ENCODE measurements at places on chromosomes 3 and 15.

DNA sequence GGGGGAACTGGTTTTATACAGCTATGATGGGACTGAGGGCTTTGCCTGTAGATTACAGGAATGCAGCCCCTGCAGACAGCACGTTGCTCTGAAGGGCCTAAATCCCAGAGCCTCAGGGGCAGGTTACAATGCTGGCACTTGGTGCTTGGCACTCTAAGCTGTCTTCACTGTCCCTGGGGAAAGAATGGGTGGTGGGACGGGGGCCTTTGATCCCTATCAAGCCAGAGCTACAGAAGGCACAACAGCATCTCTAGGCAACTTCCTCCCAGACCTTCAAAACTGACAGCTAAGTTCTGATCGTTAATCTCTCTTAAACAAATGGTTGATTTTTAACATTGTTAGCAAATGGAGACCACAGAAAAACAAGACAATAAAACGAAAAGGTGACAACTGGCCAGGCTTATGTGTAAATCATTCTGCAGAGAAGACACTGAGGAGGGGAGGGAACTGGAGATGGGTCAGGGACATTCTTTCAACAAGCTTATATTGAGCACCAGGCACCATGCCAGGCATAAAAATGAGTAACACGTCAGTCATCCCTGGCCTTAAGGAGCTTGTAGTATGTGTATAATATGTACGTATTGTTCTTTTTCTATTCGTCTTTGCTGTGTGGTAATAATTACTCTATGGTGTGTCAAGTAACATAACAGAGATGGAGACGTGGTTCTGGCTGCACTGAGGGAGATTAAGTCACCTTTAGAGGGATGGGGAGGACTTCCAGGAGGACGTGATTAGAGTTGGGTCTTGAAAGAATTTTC is 49.1 kb downstream of the CA12 start:
- DNase-seq: no peak

- peak; percentile 69 for DNase-seq
Observed at GRCh38 chr15:52528564-52529340, at the start of gene MYO5A. Gene MYO5A (minus strand): TSS chr15:52528880. CDS start chr15:52528806, 74 bp downstream.

DNA sequence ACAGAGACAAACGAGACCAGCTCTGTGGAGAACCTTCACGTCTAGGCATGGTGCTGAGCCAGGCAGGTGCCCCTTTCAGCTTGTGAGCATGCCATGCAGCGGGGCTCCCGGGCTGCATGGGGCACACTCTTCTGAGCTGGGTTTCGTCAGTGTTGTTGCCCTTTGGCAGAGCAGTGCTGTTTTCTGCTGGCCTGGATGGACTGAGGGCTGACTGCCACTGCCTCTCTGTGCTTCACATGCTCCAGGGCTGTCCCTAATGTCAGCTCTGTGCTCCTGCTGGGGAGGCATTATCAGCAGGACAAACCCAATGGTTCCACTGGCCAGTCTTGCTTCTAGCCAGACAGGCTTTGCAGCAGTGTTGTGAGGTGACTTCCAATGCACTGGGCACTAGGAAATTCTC is 9.5 kb downstream of the GASK1A start:
- DNase-seq: no peak

- no peak for DNase-seq
Observed at GRCh38 chr3:197103766-197104165, 74.1 kb upstream of the MELTF start.

Data from inflammatory macrophage (primary cell).